Stimulated activated CD4-positive, alpha-beta T cell treated with anti-CD3 and anti-CD28 coated beads, TNF-alpha, amount 100 ng/mL, for 48 hours (primary cell): ENCODE measurements at places on chromosomes 3 and 15.

DNA sequence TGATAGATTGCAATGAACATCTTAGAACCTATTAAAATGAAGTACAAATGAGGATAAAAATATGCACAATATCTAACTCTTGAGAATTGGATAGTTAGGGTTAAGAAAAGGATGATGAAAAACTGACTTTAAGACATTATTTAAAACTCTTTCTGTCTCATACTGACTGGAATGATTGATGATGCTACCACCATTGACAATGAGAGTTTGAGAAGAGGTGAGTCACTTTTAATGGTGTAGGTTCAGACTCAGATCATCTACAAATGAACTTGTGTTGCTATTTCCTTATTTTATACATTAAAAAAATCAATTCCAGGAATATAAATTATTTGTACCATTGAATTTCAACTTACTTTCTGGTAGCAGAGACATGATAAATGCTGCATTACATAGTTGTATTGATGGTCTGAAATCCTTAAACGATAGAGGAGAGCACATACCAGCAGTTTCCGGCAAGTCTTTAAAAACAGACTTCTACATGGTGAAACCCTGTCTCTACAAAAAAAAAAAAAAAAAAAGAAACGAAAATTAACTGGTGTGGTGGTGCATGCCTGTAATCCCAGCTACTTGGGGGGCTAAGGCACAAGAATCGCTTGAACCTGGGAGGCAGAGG is 409.0 kb downstream of the OTOL1 start:
- DNase-seq = no peak

- no peak for DNase-seq
These were observed 54.5 kb downstream of the ALDH1A2 start for GRCh38 chr15:58010983-58011382.

- no peak for DNase-seq
These were observed 8.4 kb upstream of the IL1RAP start for GRCh38 chr3:190505381-190506003.

DNA sequence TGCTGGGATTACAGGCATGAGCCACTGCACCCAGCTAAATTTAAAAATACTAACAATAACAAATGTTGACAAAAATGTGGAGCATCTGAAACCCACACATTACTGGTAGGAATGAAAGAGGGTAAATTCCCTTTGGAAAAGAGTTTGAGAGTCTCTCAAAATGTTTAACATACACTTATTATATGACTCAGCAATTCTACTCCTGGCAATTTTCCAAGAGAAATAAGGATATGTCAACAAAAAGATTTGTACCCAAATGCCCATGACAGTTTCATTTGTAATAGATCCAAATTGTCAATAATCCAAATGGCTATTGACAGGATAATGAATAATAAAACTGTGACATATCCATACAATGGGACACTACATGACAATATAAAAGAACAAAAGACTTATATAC is 9.0 kb downstream of the HCLS1 start:
- DNase-seq = no peak

DNA sequence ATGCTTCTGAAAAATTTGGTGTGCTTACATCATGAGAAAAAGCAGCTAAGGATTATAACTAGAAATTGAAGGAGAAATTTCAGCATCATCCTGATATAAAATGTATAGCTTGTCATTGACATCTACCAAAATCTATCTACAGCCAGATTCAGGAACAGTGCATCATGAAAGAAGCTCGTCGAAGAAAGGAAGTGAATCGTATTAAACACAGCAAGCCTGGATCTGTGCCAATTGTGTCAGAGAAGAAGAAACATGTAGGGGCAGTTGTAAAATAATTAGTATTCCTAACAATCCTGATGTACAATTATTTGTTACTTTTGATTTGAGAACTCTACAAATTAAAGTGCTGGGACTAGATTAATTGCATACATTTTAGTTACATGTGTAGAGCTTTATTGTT is 37.2 kb downstream of the AP4E1 start:
- DNase-seq = no peak

DNA sequence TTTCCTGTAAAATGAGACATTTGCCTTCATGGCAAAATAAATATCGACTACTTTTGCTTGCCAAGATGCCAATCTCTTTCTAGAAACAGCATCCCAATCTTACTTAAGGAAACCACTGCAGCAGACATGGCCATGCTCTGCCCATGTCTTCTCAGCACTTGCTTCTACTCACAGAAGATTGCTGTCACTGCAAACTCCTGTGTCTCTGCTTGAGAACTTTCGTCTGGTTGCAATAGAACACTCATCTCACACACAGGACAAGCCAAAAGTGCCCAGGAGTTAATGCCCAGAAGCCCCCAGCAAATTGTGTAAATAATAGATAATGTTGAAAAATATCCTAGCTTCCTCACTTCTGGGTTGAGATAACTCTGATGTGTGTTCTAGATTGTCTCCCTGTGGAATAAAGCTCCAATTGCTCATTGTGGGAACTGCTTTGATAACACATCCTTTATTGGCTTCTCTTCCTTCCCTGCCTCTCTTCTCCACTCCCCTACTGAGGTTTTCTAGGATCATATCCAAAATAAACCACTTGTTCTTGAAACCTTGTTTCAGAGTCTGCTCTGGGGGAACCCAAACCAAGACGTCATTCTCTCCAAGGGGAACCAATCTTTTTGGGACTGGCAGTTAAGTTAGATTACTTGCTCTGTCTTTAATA is 156.3 kb upstream of the STRIT1 start:
- no peak for DNase-seq

GRCh38 chr3:55620351-55621025 is 133.4 kb upstream of the WNT5A start:
- DNase-seq = no peak
